ENCODE measurements at places on chromosomes 16 and 17.
A peak's percentile ranks its signal among the peaks of the same experiment; 100 is the strongest.

DNA sequence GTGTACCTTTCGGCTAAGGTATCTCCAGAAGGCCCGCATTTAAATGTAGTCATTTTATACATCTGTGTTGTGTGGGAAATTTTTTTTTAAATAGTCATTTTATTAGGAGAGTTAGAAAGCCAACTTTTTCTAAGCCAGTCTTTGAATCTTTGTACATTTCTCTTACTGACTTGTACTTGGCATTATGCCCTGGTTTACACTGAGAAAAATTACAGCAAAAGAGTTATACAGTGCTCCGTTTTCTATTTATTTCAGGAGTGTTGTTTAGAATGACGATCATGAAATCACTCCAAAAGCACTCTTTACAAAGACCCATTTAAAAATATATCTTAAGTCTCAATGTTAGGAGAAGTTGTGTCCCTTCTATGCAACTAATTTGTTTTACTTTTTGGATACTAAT is 91.8 kb downstream of the CYB561 start:
- no peak for DNase-seq

GRCh38 chr16:81567987-81568748 is 123.6 kb downstream of the CMIP start:
- no peak for DNase-seq

DNA sequence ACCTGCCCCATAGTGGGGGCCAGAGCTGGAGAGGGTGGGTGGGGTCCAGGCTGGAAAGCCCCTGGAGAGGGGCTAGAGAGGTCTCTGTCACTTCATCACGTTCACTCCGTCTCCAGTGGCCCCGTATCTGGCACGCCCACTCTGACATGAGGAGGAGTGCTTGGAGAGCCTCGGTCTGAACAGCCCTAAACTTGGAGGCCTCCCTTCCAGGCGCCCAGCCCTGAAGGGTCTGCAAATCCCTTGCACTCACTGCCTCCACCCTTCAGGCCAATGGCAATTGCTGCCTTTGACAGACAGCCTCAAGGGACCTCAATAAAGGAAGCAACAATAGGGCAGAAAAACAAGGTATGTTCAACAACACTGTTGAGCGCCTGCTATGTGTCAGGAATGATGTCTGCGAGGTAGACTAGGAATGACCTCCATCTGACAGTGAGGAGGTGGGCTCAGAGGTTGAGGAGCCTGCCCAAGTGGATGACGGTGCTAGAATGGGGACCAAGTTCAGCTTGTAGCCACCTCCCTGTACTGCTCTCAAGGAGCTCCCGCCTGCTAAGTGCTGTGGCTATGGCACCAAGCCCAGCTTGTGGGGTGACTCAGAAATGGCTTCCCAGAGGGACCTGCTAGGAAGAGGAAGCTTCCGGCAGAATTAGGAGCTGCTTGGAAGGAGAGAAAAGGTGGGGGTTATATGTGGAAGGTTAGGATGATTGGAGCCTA is 2.9 kb upstream of the EPX start:
- no peak for DNase-seq

- no peak for DNase-seq
These were observed 267.3 kb downstream of the CPPED1 start for GRCh38 chr16:12536412-12536746.

DNA sequence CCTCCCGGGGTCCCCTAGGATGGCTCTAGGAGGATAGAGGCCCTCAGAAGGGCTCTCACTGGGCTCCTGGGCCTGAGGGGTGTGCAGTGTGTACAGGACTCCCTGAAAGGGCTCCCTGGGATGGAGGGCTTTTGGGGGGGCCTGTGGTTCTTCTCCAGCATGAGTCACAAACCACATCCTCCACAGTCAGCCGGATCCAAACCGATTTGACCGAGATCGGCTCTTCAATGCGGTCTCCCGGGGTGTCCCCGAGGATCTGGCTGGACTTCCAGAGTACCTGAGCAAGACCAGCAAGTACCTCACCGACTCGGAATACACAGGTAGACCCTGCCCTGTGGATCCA is 4.5 kb downstream of the TRPV2 start:
- DNase-seq: no peak

DNA sequence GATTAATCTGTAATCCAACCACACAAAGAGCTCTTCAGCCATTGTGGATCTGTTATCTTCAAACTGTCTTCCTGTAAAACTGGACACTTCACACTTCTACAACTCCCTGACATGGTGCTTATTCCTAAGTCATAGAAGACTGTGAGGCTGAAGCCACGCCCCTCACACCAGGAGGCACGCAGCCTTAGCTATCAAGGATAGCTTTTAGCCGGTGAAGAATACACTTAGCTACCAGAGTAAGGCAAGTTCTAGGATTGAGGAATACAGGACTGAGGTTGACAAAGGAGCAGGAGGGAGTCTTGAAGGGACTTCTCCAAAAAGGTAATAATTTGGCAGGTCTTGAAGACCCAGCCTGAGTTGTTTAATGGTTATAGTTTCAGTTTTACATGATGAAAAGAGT is 79.8 kb upstream of the GAS7 start:
- DNase-seq: no peak

DNA sequence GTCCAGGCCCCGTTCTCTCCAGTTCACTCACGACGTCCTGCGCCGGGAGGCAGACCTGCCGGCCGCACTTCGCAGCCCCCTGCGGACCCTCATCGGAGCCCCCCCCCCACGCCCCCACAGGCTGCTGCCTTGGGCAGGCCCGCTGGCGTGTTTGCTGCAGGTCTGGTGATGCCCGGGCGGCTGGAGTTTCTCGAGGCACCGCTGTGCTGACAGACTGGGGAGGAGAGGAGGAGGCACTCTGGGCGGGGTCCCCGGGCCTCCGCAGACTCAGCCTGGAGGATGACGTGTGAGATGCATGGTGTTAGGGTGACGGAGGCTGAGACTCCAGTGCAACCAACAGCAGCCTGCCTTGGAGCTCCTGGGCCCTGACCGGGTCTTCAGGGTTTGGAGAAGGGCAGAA is 24.1 kb downstream of the BAIAP2 start:
- no peak for DNase-seq

- no peak for DNase-seq
These were observed 392.4 kb upstream of the GOT2 start for GRCh38 chr16:59126486-59126885.

- no peak for DNase-seq
These were observed 4.4 kb downstream of the CACNA1G start for GRCh38 chr17:50564916-50565315.

DNA sequence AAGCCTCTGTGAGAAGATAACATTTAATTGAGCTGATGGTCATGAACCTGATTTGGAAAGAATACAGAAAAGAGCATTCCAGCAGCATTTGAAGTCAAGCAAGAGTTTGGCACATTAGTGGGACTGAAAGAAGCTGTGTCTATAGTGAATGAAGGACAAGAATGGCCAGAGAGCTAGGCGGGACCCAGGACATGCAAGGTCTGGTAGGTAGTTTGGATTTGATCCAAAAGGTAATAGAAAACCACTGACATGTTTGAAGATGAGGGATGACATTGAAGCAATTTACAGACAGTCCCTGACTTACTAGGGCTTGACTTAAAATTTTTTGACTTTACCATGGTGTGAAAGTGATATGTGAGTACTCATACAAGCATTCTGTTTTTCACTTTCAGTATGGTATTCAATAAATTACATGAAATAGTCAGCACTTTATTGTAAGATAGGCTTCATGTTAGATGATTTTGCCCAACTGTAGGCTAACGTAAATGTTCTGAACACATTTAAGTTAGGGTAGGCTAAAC is 7.6 kb downstream of the CYB5B start:
- no peak for DNase-seq

- DNase-seq: no peak
These were observed 1.3 kb downstream of the GSPT1 start for GRCh38 chr16:11914210-11915113.

- peak; percentile 46 for DNase-seq
These were observed 2.7 kb upstream of the MLLT6 start for GRCh38 chr17:38702166-38702915.

DNA sequence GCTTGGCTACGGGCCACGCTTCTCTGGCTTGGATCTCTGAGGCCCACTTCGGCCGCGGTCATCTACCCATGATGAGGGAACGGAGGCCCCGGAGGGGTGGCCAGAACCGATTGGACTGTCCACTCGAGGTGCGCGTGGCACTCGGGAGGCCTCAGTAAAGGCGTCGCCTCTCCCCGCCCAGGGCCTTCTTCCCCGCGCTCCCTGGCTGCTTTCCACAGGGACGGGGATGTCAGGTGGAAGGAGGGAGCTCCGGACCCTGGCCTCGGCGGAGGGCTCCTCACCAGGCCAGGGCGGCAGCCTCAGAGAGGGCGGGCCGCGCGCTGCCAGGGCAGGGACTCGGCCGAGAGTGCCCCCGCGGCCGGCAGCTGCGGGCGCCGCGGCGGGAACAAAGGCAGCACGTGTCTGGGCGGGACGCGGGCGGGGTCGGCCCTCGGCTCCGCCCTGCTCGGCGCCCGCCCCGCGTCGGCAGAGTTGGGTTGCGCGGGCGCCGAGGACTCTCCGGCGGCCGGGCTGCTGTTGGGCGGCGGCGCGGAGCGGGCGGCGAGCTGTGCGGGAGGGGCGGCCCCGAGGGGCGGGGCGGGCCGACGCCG is 587 bp upstream of the CDK5R1 start:
- peak; percentile 37 for DNase-seq

GRCh38 chr17:59851439-59852375 is 41.0 kb downstream of the TUBD1 start:
- DNase-seq: no peak

DNA sequence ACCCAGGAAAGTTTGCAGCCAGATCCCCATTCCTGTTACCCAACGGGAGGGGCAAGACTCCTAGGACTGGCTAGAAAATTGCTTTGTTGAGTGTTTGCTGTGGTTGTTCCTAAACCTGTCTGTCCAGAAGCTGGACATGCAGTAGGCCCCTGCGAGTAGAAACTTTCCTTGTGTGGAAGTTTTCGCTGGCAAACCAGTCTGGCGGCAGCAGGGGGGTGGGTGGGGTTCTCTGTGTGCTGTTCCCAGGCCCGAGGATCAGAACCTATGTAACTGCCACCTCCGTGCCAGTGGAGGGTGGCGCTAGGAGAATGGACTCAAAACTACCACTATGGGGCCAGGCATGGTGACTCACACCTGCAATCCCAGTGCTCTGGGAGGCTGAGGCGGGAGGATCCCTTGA is 9.2 kb downstream of the SGSM2 start:
- no peak for DNase-seq

DNA sequence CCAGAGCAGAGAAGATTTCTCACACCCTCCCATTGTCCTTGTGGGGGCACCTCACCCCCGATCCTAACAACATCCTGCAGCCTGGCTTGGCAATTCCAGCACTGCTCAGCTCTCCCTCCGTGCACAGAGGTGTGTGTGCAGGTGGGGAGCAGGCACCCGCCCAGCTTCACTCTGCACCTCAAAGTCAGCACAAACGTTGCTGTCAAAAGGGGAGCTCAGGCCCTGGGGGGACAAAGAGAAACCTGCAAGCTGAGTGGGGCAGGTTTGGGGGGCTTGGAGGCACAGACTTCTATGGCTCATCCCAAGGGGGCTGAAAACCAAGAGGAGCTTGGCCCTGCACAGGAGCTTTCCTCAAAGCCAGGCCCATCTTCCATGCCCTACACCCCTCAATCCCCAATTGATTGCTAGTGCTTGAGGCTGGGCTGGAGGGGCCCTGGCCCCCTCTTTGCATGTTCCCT is 231.9 kb upstream of the TNRC6C start:
- DNase-seq: no peak

Measured in stimulated activated CD8-positive, alpha-beta memory T cell treated with anti-CD3 and anti-CD28 coated beads, Interleukin-4, amount 100 ng/mL, for 1 hour (primary cell).